ENCODE measurements at places on chromosomes 5 and 9.

DNA sequence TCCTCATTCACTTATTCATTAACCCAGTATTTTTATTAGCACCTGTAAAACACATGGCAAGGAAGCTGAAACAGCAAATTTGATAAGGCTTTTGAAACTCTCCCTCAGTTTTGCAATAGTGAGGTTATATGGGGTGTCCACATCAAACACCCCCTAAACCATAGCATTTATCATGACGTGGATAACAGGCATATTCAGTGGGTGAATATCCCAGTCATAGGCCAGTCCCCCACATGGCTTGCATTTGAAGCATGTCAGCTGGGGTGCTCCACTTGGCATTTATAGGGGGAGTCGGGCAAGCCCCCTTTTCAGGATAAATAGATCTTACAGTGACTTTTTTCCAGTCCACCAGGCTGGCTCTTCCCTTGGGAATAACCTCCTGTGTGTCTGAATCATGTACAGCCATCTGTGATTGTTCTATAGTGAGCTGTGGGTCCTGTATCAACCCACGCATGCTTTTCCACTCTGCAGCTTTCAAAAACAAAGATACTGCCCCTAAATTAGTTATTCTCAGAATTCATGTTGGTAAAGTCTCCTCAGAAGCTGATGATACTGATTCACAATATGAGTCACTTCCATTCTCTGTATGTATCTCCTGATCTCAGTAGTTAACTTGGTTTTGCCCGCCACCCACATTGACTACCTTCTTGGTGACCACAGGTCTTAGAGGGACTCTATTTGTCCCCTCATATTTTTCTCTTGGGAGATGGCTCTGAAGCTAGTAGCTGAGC, 84.4 kb upstream of the SPIN1 start:
- no peak for DNase-seq

GRCh38 chr5:113379936-113380806, 54.6 kb downstream of the TSSK1B start:
- no peak for DNase-seq

- DNase-seq, result no peak
These were observed 561.1 kb downstream of the EBF1 start for GRCh38 chr5:158538506-158539074.

DNA sequence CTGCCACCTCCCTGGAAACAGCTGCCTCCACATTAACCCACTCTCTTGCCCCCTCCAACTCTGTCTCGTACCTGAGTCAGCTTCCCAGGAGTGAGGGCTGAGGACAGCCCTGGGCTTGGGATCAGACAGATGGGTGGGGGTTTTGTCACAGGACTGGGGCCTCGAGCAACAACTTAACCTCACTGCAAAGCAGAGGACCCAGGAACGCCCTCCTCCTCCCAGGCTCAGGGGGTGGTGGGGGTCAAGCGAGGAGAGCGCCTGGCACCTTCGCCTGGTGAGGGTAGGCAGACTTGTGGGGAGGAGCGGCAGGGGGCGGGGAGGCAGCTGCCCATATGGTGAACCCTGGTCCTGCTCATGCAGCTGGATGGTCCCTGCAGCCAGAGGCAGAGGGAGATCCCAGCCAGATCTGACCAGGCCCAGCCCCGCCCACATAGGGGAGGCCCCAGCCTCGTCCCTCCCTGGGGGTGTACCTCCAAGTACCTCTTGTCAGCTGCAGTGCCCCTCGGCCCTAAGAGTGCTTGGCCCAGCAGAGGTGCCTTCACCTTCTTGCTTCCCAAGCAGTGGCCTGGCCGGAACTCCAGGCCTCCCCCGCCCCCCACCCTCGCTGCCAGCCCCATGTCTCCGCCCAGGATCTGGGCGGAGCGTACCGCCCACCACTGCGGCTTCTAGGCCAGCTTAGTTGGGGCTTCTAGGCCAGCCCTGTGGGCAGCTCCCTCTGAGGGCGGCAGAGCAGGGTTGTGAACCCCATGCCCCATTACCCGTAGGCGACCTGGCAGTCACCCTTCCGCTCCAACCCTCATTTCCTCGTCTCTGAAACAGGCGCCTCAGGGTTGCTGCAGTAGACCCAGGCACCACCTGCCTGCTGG, at the start of gene SARDH:
Gene SARDH (minus strand): TSS at position 579 of the 866 bp plus-strand sequence. CDS start 4,179 bp downstream, outside the sequence.
- no peak for DNase-seq

DNA sequence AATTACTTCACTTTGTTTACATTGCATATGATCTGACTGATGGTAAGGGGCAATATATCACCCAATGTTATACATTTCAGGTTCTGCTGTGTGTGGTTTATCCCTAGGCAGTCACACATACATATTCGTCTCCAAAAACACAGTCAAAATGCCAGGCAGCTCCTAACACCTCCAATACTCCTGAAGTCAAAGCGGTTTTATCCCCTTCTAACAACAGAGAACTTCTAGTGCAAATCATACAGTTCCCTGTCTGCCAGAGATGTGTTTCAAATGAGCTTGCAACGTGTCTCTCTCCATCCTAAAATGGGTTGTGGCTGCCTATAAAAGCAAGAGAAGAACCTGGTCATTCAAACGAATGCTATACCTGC, 328.9 kb downstream of the ELAVL2 start:
- DNase-seq, result no peak

- no peak for DNase-seq
These were observed 54.7 kb downstream of the SEMA4D start for GRCh38 chr9:89442981-89443814.

- DNase-seq, result no peak
These were observed 14.3 kb downstream of the ARHGAP26 start for GRCh38 chr5:142784401-142784955.

DNA sequence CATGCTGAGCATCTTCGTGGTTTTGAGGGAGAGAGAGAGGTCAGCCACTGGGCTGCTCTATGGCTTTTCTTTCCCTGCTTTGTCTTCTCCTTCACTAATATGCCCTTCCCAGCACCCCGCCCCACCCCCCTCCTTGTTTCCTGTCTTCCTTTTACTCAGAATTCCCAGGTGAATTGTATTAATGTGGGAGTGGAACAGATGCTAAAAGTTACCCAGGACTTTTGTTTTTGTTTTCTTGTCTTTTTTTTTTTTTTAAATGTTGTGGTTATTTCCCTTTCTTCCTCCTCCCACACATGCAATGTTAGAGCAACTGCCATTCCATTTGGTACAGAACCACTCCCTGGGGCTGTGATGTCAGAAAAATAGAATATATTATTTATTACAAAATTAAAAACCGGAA, 442.7 kb upstream of the CD180 start:
- no peak for DNase-seq

GRCh38 chr5:149733129-149733900, 3.2 kb downstream of the PPARGC1B start:
- DNase-seq, result no peak

DNA sequence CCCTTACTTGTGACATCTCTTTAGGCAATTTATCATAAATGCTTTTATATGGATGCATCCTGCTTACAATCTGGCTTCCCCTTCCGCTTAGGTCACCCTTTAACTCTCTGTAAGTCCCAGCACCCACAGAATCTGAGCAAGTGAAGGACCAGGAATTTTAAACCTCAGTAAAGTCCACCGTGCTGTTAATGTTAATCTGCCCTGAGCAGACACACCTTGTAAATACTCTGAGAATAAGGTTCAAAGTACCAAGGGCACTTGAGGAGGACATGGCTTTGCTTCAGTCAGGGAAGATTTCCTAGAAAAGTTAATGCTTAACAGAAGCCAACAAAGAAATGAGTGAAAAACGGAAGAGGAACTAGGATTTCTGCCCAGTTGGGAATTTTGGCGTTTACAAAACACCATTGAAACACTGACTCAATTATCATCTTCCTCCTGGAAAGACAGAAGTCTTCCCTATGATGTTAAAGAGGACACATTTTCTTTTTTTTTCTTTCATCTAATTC, 26.4 kb upstream of the TTC39B start:
- DNase-seq, result no peak

- DNase-seq, result no peak
These were observed 80.4 kb downstream of the KDM4C start for GRCh38 chr9:6838158-6838557.

DNA sequence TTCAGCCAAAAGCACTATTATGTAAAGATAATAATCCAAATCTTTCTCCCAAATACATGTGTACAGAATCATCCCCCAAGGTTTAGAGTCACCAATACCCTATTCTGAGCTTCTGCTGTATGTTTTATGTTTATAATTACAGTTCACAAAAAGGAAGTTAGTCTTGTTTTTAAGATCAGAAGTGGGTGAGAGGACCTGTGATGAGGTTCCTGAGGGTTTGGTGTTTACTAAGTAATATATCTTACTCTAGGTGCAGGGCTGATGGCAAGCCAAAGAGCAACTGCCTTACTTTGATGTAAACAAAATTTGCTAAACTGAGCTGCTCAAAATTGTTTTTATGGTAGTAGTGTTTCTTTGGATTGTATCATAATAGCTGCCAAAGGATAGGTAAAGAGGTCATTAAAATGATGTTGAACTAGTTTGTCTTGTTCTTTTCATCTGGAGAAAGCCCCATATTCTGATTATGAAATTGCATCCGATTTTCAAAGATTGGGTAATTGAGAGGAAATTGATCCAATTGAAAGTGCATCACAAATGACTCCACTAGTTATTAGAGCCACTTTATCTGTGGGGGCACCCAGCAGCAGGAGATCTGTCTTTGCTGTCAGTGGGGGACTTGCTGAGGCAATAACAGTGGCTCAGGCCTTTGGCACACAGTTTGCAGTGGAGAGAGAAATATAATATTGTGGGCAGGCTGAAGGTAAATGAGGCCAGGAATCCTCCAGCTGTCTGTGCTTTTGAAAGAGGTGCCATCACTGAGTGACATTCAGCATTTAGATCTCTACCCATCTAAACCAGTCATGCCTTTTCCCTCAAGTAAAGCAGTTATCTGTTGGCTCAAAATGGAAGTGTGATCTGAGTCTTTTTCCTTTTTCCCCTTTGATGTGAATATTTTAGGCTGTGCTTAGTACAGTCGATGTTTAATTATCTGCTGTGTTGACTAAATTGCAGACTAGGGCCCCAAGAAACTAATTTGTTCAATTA, 14.1 kb downstream of the TRIM32 start:
- DNase-seq, result no peak

GRCh38 chr5:146338774-146339714, at the start of gene POU4F3:
Gene POU4F3, plus strand, starts transcription at chr5:146338839. Its CDS starts 274 bp downstream, at chr5:146339113.
- no peak for DNase-seq

- no peak for DNase-seq
These were observed 357 bp downstream of the PTGDS start for GRCh38 chr9:136977649-136978072.

GRCh38 chr5:60835554-60835953, 8.5 kb downstream of the ELOVL7 start:
- no peak for DNase-seq

DNA sequence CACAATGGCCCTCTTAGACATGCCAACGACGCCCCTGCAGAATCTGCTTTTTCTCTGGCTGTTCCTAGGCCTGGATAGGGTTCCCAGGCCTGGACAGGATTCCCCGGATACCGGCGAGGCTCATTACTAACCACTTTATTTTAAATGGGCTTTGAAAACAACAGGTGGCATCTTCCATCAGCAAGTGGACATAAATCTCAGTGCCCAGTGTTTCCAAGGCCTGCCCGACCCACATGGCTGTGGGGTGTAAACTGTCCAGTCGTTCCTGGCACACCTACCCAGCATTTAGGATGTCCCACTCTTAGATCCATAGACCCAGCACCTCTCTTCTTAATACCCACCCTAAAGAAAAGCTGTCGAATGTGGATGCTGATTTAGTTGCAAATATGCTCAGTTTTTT, 896 bp downstream of the CMBL start:
- DNase-seq, result no peak

DNA sequence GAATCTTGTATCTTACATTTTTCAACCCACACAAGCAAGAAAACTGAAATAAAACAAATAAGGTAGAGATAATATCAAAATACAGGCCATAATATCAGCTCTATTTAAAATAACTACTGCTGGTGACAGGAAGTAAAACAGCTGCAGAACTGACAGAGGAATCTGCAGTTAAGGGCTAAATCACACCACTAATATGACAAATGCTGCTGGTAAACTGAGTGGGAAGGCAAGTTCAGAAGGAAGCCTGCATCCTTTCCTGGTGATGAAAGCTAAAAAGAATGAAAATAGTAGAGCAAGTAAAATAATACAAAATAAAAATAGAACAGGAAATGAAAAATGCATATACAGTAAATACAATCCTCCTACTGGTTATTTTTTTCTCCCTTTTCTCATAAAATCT, 1293.7 kb upstream of the C9orf72 start:
- no peak for DNase-seq

GRCh38 chr5:155729684-155730059, 597.3 kb upstream of the SGCD start:
- DNase-seq, result no peak

GRCh38 chr5:141880961-141881801, 3.0 kb upstream of the PCDH1 start:
- DNase-seq, result no peak

- no peak for DNase-seq
These were observed 111.8 kb upstream of the IER5L start for GRCh38 chr9:129289883-129290282.

- no peak for DNase-seq
These were observed 29.1 kb downstream of the ANKDD1B start for GRCh38 chr5:75640395-75640794.

GRCh38 chr9:16341177-16341576, 529.3 kb downstream of the BNC2 start:
- no peak for DNase-seq

All from T-helper 9 cell (primary cell).